ENCODE measurements at places on chromosomes 7 and 10.

- no peak for DNase-seq
Observed at GRCh38 chr7:20314198-20314597, 16.5 kb upstream of the ITGB8 start.

- DNase-seq: no peak
Observed at GRCh38 chr7:2972835-2973161, 70.9 kb downstream of the CARD11 start.

GRCh38 chr7:16114633-16115032 is 306.7 kb downstream of the CRPPA start:
- no peak for DNase-seq

GRCh38 chr7:139441961-139442360 is 41.5 kb downstream of the KLRG2 start:
- DNase-seq: no peak

GRCh38 chr7:90763108-90763507 is 167.0 kb downstream of the CDK14 start:
- DNase-seq: no peak

GRCh38 chr10:95389176-95389575 is 98.4 kb upstream of the PDLIM1 start:
- no peak for DNase-seq

DNA sequence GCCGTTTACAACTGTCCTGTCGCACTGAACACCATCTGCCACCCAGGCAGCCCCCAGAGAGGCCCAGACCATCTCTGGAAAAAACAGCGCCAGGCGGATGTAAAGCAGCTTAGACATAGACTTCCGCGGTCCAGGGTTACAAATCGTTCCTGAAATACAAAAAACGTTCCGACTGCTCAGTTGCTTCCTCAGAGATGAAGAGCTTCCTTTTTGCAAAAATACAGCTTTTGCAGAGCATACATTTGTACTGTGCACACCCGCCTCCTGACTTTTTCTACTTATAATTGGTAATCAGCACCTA is 11.4 kb downstream of the DAGLB start:
- peak; percentile 57 for DNase-seq

- no peak for DNase-seq
Observed at GRCh38 chr10:78155722-78156121, 122.1 kb downstream of the RPS24 start.

- no peak for DNase-seq
Observed at GRCh38 chr7:88668591-88668990, 90.9 kb upstream of the ZNF804B start.

DNA sequence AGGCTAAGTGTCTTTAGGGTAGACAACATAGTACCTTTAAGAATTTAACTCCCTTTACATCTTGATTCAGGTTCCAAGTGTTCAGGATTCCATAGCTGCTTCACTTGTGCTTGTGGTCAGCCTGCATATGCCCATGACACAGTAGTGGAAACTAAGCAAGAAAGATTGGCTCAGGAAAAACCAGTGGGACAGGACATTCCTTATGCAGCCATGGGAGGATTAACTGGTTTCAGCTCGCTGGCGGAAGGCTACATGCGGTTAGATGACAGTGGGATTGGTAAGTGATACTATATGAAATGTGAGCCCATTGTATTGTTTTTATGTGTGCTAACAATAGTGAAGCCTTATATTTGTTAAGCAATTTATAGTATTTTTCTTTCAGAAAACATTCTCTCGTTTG is 11.3 kb downstream of the FAM221A start:
- DNase-seq: no peak

GRCh38 chr10:75121322-75121721 is 9.9 kb downstream of the SAMD8 start:
- no peak for DNase-seq

DNA sequence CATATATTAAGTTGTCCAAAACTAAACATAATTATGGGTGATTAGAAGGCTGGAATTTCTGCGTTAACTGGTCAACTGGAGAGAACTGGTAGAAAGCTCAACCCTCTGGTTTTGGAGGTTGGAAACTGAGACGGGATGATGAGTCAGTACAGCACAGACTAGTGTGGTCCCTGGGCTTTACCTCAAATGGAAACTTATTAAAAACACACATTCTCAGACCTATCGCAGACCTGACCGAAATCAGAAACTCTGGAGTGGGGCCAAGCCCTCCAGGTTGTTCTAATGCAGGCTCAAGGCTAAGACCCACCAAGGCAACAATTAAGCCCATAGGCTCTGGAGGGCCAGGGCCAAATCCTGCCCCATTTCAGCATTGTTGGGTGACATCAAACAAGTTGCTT is 136.9 kb downstream of the KCNMA1 start:
- no peak for DNase-seq

GRCh38 chr7:17005271-17005670 is 123.5 kb upstream of the AGR3 start:
- DNase-seq: peak; percentile 54

- DNase-seq: no peak
Observed at GRCh38 chr10:70312972-70313371, 29.2 kb upstream of the NPFFR1 start.

- no peak for DNase-seq
Observed at GRCh38 chr7:84102213-84102612, 92.4 kb downstream of the SEMA3A start.

GRCh38 chr10:29618341-29619171 is 16.2 kb downstream of the SVIL start:
- DNase-seq: no peak

- no peak for DNase-seq
Observed at GRCh38 chr10:16792675-16793074, 24.5 kb downstream of the RSU1 start.

DNA sequence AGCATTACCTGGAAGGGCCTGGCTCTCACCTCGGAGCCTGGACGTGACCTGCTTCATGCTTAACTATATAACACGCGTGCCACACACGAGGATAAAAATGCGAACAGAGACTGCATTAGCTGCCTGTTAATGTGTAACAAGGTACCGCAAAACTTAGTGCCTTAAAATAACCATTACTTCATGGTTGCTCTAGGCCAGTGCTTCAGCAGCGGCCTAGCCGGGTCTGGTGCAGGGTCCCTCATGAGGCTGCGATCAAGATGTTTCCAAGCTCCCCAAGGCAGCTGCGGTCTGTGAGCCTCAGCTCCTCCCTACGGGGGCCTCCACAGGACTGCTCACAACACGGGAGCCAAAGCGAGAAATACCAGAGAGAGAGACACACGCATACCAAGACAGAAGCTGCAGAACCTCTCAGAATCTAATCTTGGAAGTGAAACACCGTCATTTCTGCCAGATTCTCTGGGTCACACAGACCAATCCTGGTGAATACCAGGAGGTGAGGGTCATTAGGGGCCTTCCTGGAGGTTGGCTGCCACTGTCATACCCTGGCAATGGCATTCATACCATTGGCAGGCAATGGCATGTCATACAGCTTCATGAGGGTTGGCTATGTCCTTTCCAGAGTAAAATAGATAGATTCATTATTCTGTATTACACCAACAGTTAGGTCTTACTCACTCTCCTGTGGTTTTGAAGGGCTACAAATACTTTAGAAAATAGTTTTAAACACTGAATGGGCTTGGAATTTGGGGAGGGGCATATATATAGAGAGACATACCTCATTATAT is 94.5 kb downstream of the HIPK2 start:
- no peak for DNase-seq

DNA sequence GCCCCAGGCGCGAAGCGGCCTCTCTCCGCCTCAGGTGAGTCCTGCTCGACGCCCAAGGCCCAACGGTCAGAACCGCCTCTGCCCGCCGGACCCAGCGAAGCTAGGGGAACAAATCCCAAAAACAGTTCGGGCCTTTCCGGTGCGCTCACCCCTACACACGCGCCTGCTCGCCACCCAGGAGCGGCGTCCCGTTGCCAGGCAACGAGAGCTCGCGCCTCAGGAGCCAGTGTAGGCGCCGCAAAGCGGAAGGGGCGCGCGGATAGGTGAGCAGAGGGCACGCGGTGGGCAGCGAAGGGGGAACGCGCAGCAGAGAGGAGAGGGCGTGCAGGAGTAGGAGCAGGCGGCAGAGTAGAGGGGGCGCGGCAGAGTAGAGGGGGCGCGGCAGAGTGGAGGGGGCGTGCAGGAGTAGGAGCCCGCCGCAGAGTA is at the start of the genes DYDC1 and DYDC2:
DYDC1 (minus strand) TSS at position 193 of the 426 bp plus-strand sequence. CDS start 4,154 bp downstream, outside the sequence.
DYDC2 (plus strand) TSS at position 219 of the 426 bp plus-strand sequence. CDS start 5,663 bp downstream, outside the sequence.
- peak; percentile 21 for DNase-seq

GRCh38 chr10:104252368-104252767 is 2.3 kb upstream of the GSTO1 start:
- DNase-seq: no peak

DNA sequence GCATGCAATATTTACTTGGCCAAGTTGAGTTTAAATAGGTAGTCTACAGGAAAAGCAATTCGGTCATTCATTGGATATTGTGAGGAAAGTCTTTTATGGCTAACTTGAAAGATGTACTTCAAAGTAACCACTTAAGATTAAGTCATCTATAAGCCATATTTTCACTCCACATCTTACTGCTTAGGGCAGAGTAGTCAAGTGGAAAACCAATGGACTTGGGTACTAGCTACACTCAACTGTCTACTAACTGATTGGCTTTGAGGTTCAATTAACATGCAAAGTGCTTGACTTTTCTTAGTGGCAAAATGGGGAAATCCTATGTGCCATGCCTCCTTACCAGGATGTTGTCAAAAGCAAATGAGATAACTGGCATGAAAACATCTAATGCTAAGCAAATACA is 51.0 kb downstream of the CAV1 start:
- DNase-seq: no peak

- DNase-seq: no peak
Observed at GRCh38 chr7:135994466-135995205, 17.5 kb upstream of the MTPN start.

DNA sequence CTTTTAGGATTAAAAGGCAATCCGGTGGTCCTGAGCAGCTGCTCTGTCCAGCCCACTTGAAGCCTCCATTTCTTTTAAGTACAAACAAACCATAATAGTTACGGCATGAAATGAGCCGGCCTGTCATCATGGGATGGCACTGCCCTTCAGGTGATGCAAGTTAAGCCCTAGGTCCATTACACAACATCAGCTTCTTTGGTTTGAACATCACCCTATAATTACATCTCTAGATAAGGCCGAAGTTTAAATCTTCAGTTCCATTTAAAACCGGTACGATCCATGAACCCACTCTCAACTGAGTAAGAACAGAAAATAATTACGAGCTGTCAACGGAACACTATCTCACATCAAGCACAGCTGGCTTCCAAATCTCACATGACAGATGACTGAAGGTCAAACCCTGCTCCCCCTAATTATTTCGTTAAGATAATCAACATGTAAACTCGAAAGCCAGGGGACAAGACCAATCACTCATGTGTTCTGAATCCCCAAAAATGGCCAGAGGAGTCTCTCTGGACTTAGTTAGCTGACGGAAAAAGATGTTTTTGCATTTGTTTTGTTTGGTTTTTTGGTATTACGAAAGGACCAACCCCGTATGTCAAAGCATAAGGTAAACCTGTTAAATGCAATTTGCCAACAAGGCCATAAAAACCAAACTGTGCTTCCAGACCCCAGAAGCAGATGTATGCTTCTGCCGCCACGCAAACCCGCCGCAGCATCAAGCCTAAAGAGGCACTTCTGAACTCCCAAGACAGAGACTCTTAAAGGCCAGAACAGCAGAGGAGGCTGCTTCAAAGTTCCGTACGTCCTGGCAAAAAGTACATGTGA is 10.8 kb downstream of the GNA12 start:
- no peak for DNase-seq

DNA sequence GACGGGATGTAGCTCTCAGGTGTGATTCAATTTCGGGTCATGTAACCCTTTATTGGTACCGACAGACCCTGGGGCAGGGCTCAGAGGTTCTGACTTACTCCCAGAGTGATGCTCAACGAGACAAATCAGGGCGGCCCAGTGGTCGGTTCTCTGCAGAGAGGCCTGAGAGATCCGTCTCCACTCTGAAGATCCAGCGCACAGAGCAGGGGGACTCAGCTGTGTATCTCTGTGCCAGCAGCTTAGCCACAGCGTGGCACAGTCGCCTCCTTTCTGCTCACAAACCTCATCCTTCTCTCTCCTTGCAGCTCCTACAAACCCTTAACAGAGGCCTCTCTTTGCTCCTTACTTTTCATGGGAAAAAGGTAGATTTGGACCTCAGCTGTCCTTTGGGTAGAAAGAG is 197.5 kb upstream of the PRSS58 start:
- no peak for DNase-seq

GRCh38 chr10:46550076-46550790 is 6.2 kb downstream of the GPRIN2 start:
- DNase-seq: no peak

- peak; percentile 18 for DNase-seq
Observed at GRCh38 chr7:12623885-12624498, 53.5 kb downstream of the SCIN start.

- DNase-seq: no peak
Observed at GRCh38 chr7:141115965-141116364, 42.1 kb downstream of the TMEM178B start.

DNA sequence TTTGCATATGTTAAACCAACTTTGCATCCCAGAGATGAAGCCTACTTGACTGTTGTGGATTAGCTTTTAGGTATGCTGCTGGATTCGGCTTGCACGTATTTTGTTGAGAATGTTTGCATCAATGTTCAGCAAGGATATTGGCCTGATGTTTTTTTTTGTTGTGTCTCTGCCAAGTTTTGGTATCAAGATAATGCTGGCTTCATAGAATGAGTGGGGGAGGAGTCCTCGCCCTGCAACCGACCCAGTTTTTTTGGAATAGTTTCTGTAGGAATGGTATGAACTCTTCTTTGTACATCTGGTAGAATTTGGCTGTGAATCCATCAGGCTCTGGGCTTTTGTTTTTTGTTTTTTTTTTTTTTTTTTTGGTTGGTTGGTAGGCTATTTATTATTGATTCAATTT is 147.9 kb downstream of the AHR start:
- DNase-seq: no peak

DNA sequence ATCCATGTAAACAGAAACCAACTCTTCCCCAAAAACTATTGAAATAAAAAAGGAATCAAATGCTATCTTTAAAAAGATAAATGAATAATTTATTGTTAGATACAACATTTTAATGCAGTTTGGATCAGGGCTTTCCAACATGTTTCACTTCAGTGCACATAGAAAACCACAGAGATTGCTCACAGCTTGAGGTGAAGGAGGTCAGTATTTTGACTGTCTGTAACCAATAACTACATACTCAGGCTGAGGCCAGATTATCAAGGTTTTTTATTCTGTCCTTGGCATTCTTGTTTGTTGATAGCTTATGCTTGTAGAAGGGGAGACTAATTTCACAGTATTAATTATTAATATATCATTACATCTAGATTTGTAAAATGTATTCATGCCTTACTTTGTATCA is 195.5 kb downstream of the PRKG1 start:
- no peak for DNase-seq

DNA sequence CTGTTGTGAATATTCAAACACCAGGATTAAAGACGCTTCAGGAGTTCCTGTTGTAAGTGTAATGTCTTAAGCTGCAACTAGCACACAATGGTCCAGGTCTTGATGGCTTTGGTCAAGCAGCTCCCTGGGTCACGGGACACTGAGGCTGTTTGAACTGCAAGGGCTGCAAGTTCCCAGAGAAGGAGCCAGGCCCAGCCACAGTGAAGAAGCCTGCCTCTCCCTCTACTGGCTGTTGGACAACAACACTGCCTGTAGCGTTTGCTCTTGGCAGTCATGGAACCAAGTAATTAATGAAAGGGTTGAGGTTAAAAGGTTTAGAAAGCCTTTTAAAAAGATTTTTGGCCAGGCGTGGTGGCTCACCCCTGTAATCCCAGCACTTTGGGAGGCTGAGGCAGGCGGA is 31.9 kb upstream of the GUSB start:
- DNase-seq: peak; percentile 14

- DNase-seq: no peak
Observed at GRCh38 chr7:54545241-54545563, 3.0 kb downstream of the VSTM2A start.
